ENCODE measurements at places on chromosomes 11 and 22.

- no peak for DNase-seq
Observed at GRCh38 chr22:49550141-49550430, 277.6 kb downstream of the BRD1 start.

- no peak for DNase-seq
Observed at GRCh38 chr11:70230840-70231710, 28.0 kb downstream of the FADD start.

DNA sequence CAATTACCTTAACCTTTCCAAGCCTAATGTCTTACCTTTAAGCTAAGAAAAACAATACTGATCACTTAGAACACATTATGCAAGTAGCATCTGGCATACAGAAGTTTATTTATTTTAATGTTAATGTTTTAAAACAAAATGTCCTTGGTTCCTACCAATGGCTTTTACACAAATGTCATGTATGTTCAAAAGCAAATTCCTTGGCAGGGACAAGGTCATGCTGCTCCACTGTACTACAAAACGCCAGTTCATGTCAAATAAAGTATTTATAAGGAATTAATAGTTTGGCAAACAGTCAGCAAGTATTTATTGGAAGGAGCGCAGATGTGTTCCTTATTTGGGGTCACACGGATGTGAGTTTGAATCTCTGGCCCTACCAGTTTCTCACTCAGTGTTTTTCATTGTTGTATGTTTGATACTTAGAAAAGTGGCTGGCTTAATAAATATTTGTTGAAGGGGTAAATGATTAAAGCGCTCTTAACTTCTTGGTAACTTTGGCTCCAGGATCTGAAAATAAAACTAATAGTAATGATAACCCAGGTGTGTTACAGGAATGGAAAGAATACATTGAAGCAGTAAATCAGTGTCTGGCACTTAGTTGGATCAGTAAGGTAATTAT is 18.6 kb downstream of the DDI1 start:
- DNase-seq, result no peak

GRCh38 chr22:39996732-39997131 is 2.0 kb downstream of the FAM83F start:
- peak; percentile 26 for DNase-seq

GRCh38 chr22:49976439-49977175 is 16.0 kb downstream of the PIM3 start:
- no peak for DNase-seq

GRCh38 chr22:37063431-37064420 is 12.2 kb downstream of the KCTD17 start:
- DNase-seq, result no peak

GRCh38 chr11:27388869-27389268 is 25.9 kb upstream of the CCDC34 start:
- DNase-seq, result no peak

GRCh38 chr11:65329478-65329877 is 4.2 kb upstream of the DPF2 start:
- DNase-seq, result no peak

DNA sequence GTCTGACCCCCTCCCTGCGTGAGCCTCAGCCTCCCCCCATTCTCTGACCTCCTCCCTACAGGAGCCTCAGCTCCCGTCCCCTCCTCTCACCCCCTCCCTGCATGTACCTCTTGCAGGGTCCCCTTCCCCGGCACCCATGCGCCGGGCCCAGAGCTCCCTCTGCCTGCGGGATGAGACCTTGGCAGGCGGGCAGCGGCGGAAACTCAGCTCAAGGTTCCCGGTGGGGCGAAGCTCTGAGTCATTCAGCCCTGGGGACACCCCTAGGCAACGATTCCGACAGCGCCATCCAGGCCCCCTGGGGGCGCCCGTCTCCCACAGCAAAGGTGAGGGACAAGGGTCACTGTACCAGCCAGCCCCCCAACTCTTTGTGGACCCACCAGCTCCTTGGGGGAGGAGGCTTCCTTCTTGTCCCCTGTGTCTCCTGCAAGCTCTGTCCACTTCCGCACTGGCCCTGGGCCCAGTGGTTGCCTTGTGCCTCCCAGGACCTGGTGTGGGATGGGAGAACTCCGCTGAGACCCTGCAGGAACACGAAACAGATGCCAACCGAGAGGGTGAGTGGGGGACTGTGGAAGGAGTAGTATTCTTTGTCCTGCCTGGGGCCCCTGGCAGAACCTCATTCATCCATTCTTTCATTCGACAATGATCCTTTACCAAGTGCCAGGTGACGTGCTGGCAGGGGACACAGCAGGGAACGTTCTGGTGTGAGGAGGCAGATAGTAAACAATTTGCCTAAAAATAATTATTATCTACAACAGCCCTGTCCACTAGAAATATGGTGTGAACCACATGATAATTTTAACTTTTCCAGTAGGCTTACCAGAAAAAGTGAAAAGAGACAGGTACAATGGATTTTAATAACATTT is 3.7 kb upstream of the RPS6KA4 start:
- DNase-seq, result peak; percentile 92

GRCh38 chr11:61485080-61485479 is 23.5 kb upstream of the LRRC10B start:
- no peak for DNase-seq

GRCh38 chr11:121659811-121660210 is 207.0 kb upstream of the SORL1-AS1 start:
- no peak for DNase-seq

DNA sequence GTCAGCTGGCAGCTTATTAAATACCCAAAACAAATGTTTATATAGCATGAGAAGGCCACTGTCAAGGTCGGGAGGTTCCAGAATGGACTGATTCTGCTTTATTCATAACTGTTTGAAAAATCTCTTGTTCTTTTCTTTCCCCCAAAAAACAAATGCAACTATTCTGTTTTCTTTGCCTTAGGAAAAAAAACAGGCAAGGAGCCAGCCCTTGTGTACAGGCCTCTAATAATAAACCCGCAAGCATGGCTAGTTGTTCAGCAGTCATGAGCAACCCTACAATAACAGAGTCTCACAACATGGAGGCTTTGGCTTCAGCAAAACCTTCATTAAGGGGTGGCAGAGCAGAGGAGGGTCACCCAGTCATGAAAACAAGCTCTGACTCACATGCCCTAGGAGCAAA is 191.7 kb downstream of the KIRREL3 start:
- DNase-seq, result no peak

GRCh38 chr22:48445113-48445827 is 1382.4 kb downstream of the BRD1 start:
- no peak for DNase-seq

DNA sequence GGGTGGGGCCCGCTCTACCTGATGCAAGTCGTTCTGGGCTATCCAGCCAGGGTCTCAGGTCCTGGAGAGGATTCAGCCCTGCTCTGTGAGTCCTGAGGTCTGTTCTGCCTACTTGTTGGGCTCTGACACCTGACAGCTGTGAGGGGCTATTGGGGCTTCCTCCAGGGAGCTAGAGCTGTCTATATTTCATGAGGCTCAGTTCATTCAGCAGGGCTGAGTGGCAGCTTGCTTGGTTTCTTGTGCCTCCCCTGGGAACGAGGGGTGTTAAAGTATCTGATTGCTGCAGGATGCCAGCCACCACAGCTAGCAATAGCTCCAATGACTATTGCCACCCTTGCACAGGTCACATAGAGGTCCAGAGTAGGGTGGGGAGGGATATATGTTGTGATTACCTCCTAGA is 26.7 kb downstream of the INSC start:
- DNase-seq, result peak; percentile 36

DNA sequence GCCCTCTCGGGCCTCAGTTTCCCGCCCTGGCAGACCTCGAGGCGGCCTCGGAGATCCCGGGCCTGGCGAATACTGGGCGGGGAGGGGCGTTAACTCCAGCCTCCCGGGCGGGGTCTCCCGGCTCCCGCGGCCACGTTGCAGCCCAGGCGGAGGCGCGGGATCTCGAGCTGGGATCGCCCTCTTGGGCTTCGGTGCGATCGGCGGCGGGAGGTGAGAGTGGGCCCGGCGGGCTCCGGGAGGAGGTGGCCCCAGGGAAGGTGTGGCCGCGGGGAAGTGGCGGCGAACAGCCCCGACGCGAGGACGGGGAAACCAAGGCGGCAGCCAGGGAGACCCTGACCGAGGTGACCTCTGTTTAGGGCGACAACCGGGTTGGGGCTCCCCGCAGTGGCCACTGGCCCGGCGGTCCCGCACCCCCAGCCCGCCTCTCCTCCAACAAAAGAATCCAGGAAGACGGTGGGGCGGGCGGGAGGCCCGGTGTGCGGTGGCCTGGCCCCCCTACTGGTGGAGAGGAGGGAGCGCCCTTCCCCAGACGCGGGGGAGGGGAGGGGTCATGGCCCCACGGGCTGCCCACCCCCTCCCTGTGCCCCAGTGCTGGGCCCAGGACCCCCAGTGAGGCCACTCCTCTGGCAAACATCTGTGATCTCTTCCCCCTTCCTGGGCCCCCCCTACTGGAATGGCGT is at the start of gene PHETA2:
TSS of gene PHETA2 (plus strand) at position 117 of the 680 bp plus-strand sequence. CDS start 3,046 bp downstream, outside the sequence.
- peak; percentile 61 for DNase-seq

DNA sequence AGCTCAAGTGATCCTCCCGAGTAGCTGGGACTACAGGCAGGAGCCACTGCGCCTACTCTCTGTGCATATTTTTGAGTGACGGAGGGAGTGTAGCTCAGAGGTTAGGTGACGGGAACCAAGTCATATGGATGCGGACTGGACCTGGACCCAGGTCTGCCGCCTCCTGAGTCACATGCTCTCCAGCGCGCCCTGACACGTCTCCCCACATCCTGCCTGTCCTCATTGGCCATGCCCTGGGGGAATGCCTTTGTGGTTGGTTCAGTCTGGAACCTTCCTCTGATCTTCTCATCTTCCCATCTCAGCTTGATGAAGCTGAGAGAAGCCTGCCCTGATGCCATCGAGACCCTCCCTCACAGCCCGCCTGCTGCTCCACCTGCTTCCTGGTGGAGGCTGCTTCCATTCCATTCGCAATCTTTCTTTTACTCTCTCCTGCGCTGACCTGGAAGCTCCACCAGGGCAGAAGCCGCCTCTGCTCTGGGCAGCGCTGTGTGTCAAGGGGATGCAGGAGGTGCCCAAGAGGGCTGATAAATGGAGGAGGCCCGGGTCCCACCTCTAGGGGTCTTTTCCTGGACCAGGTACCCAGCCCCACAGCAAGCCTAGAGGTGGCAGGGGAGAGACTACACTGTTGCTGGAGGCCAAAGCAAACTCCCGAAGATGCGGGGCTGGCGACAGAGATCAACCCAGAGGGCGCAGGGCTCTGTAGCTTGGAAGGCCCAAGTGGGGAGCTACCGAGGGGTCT is 13.9 kb upstream of the BAIAP2L2 start:
- DNase-seq, result peak; percentile 61

DNA sequence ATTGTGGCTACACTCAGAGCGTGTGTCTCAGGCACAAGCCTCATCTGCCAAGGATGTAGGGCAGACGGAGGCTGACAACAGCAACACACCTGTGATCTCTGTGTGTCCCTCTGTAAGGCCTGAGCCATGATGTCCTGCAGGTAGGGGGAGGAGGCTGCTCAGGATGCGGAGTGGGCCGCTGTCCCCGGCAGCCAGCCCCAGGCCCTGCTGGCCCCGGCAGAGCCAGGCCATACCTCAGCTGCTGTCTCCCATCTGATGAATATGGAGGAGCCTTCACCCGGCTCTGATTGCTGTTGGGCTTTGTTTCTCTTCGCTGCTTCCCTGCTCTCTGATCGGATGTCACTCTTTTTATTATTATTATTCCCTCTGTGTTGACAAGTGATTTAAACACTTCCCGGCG is 83.6 kb upstream of the NCAM1 start:
- no peak for DNase-seq

DNA sequence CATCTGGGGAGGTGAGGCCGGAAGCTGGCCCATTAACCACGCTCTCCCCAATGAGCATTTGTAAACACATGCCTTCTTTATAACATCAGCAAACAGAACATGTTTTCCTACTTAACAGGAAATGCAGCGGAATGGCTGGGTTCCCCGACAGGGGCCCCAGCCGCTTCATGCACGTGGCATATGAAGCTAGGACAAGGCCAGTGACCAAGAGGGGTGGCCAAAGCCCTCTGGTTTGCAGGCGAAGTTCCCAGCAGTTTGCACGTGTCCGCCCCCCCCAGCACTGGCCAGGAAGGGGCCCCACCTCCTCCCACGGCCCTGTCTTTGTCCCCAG is 38.7 kb upstream of the LINC01488 start:
- peak; percentile 86 for DNase-seq

DNA sequence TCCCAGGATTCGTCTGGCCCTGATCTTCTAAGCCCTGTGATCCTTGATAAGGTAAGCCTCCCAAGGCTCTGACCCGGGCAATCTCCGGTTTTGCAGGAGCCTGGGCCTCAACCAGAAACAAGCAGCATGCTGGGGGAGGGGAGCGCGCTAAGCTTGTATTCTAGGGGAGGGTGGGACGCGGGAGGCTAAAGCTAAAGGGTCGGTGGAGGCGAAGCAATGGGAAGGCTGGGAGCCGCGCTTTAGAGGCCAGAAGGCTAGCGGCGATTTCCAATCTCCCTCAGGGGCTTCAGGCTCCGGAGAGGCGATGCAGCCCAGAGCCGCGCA is 753 bp downstream of the PTPN5 start:
- no peak for DNase-seq

- no peak for DNase-seq
Observed at GRCh38 chr11:47256374-47256773, 1.4 kb upstream of the NR1H3 start.

- peak; percentile 57 for DNase-seq
Observed at GRCh38 chr22:48488149-48488551, 1339.5 kb downstream of the BRD1 start.

Data from islet precursor cell (in vitro differentiated cells).